ENCODE measurements at places on chromosomes 5 and 9.
A peak's percentile ranks its signal among the peaks of the same experiment; 100 is the strongest.

DNA sequence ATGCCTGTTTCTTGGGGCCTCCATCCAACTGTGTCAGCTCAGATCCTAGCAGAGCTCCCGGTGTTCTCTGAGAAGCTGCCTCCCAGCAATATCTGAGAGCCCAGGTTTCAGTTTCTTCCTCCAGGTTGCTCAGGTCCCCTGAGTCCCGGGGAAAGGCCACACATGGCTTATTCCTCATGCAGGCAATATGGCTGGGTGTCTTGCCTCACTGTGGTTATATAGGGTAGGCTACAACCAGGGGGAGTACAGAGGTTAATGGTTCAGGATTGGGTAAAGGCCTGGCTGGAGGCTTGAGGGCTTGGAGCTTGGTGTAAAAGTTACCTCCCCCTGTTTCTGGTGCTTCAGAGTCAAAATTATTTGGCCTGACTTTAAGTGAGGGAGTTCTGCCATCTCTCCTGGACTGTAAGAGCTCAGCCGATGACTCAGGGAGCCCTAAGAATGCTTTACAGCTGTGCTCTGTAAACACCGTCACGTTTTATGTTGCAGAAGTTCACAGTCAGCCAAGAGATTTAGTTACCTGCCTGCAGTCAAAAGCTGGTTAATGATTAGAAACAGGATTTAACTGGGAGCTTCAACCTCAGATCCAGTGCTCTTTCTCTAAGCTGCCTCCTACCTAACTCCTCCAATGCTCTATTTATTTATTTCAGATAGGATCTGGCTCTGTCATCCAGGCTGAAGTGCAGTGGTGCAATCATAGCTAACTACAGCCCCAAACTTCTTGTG, 24.3 kb upstream of the UBAP2 start:
- DNase-seq = no peak

GRCh38 chr5:170126626-170127025, 20.9 kb downstream of the FOXI1 start:
- no peak for DNase-seq

DNA sequence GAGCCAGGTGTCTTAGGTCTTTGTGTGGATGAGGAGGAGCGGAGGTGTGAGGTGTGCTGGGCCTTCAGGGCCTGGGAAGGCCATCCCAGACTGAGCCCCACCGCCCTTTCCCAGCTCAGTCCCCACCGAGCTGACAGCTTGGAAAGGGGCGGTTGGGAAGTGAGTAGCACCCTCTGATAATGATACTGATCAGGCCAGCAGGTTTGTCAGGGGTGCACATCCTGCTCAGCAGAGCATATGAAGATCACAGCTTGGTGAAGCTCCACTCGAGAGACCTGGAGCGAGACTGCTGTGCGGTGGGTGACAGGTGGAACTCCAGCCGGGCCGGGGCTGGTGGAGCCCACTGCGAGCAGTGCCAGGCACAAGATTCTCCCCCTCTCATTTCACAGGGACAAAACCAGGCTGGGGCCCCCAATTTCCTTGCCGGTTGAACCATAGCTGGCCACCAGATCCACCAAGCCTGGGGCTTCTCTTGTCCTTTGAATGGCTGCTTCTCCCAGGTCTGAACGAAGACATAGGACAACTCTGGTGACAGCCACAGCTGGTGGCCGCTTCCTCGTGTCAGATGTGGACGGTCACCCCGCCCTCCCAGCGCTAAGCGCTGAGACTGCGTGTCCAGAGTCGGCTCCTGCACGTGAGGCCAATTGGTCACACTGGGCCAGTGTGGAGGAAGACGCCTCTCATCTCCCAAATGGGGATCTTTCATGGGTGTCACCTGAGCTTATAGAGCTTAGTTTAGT, 8.3 kb downstream of the QRFP start:
- no peak for DNase-seq

DNA sequence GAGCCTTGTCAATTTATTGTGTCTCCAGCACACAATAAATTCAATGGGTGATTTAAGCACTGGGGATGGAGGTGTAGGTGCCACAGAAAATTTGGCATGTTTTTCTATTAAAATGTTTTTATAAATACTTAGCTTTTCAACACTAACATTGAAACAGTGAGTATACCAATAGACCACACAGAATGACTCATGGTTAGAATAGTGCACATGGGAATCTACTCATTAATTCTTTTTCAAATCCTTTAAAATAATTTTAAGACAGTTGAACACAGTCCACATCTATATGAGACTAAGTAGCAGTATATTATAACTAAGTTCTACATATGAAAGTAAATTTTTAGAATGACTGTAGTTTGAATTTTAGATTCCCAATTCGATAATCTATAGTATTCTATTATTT, 67.1 kb downstream of the LNPEP start:
- no peak for DNase-seq

DNA sequence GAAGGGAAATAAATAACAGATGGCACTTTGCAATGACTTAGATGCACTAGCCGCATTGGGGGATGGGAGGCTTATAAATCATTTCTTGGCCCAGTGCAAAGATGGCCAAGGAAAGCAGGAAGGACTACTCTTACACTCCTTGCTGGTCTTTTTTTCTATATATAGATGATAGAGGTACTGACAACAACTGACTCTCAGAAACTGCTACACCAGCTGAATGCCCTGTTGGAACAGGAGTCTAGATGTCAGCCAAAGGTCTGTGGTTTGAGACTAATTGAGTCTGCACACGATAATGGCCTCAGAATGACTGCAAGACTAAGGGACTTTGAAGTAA, 1.7 kb downstream of the CCNG1 start:
- no peak for DNase-seq

DNA sequence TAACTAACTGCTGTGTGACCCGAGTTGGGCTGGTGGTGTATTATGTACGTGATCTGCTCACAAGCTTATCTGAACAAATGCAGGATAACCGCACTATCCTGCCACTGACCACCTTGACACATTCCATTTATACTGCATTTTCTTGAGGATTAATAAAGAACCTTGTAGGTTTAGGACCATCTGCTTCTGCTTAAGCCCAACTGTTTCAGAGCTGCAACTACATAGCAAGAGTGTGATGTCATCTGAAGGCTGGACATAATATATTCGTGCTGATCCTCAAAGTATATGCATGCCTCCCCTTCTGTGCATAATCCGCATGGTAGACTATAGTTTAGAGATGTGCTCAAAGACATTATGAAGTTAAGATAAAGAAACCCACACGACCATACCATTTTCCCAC, 435.9 kb downstream of the BNC2 start:
- peak; percentile 26 for DNase-seq

- no peak for DNase-seq
These were observed 966.3 kb upstream of the C9orf72 start for GRCh38 chr9:28539434-28540070.

All from SK-N-MC (cell line).